ENCODE measurements at places on chromosomes 11 and 22. TPM values are rescaled to one million over a fixed set of nuclear protein-coding genes. Genes with fewer than 3 reads are reported as not detected.
A peak's percentile ranks its signal among the peaks of the same experiment; 100 is the strongest.

GRCh38 chr11:2761131-2762030 is 61.6 kb upstream of the KCNQ1OT1 start:
- peaks cover 22% of the 10 kb centered on the region for H3K27me3 ChIP-seq
- no peaks in the 10 kb centered on the region for H3K36me3 ChIP-seq
- H3K4me3 ChIP-seq, result no peak overlapping the region
- peaks cover 6% of the 10 kb centered on the region for H3K4me1 ChIP-seq
- peak; percentile 82 for DNase-seq

DNA sequence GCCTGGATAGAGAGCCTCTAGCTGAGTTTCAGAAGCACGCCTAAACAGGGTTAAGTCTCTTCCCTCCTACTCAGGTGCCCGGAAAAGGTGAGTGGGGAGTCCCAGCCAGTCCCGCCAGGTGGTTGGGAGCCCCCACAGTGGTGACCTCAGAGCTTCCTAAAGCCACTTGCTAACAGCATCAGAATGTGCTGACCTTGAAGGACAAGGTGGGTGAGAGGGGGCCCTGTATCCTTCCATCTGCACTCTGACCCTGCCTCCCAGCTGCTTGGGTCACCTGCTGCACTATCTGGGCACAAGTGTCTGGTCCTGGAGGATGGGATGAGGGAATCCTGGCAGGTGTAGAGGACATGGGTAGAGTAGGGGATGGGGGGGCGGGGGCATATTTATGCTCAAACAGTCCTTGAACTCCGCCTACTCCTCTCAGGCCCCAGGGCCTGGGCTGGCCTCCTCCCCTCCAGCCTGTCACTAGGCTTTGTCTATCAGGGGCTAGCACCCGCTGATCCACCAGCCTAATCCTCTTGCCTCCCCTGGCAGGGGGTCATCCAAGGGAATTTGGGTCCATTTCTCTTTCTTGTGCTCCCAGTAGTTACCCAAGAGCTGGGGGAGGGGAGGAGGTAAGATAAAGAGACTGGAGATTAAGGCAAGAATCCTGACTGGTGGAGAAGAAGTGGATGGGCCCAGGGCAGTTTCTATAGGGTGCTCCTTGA is 3.4 kb downstream of the USP2 start:
- no peak overlapping the region for H3K4me3 ChIP-seq
- H3K27ac ChIP-seq, result no peak overlapping the region
- H3K4me1 ChIP-seq, result peaks cover 8% of the 10 kb centered on the region
- peaks cover 6% of the 10 kb centered on the region for H3K27me3 ChIP-seq
- H3K36me3 ChIP-seq, result no peaks in the 10 kb centered on the region
- DNase-seq, result peak; percentile 77

DNA sequence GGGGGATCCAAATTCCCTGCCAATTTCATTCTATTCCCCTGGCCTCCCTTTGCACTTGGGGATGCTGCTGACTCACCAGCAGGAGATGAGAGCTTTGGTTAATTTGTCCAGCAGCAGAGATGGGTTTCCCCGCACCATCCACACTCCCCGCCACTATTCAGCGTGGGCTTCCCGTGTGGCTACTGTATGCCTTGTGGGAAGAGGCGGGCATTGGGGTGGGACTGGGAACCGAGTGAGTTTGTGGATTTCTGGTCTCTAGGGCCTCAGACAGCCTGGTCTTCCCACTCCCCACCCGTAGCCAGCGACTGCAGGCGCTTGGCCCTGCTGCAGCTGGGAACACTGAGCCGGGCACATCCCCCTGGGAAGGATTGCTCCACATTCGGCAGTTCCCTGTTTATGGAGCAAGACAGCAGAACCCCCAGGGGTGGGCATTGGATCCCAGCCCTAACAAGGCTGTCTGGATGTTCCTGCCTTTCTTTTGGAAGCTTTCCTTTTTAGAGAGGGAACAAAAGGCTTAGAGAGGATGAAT is 23.4 kb downstream of the KIAA1671 start:
- peaks cover 20% of the 10 kb centered on the region for H3K4me1 ChIP-seq
- DNase-seq, result no peak
- H3K36me3 ChIP-seq, result peaks cover 2% of the 10 kb centered on the region
- no peak overlapping the region for H3K4me3 ChIP-seq
- H3K27me3 ChIP-seq, result peaks cover 4% of the 10 kb centered on the region

DNA sequence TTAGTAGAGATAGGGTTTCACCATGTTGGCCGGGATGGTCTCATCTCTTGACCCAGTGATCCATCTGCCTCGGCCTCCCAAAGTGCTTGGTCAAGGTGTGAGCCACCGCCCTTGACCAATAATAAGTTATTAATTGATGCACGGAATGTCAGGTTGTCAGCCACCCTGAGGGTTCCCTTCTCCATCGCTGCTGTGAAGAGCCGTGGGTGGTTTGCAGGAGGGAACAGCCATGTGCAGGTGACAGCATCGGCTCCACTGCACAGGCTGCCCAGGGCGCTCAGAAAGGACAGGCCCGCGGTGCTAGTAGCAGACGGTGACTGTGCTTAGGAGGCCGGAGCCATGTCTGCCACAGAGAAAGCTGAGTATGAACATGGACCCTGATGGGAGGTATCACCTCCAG is 814.0 kb downstream of the BRD1 start:
- no peaks in the 10 kb centered on the region for H3K4me1 ChIP-seq
- H3K4me3 ChIP-seq, result no peak overlapping the region
- DNase-seq, result peak; percentile 65
- no peaks in the 10 kb centered on the region for H3K27me3 ChIP-seq
- no peaks in the 10 kb centered on the region for H3K36me3 ChIP-seq
- no peak overlapping the region for H3K27ac ChIP-seq

The ANGPTL5 gene
- total RNA-seq, result 2.4 TPM

- H3K27ac ChIP-seq, result no peak overlapping the region
- H3K27me3 ChIP-seq, result no peaks in the 10 kb centered on the region
- H3K4me3 ChIP-seq, result no peak overlapping the region
- peaks cover 2% of the 10 kb centered on the region for H3K4me1 ChIP-seq
Measured at GRCh38 chr11:77171885-77172665, 44.0 kb downstream of the MYO7A start.
